Astrocyte of the cerebellum (primary cell): ENCODE measurements at places on chromosomes 3 and 15.

- DNase-seq: no peak
Observed at GRCh38 chr3:15616053-15616452, 14.5 kb downstream of the BTD start.

DNA sequence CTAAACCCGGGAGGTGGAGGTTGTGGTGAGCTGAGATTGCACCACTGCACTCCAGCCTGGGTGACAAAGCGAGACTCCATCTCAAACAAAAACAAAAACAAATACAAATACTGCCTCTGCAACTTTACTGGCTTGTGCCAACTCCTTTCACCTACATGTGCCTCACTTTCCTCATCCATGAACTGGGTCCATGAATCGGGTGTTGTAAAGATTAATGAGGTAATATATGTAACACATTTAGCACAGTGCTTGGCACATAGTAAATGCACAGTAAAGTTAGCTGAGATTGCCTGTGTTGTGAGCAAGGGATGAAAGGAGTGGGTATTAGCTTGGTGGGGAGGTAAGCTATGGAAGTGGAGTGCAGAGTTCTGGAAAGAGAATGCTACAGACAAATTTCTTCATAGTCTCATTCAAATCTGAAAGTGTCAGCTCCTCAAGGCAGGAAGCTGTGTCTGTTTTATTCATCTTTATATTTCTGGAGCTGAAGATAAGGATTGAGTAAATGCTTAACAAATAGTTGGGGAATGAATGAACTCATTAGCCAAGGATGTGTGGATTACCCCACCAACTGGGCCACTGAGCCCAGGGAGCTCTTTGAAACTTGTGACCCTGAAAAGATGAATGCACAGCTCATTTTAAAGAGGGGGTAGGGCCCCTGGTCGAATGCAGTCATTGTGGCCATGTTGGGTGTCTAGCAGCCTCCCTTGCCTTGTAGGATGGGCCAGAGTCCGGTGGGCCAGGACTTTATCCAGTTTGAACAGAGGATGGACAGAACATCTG lies 7.7 kb upstream of the CDCP1 start:
- no peak for DNase-seq

DNA sequence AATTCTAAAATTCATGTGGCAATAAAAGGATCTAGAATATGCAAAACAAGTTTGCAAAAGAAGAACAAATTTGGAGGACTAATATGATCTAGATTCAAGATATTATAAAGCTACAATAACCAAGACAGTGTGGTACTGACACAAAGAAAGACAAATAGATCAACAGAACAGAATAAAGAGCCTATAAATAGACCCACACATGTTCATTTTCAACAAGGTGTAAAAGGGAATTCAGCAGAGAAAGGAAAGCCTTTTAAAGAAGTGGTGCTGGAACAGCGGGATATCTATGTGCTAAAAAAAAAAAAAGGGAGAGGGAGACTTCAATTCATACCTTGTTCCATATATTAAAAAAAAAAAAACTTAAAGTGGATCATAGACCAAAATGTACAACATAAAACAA lies 149.0 kb downstream of the WDR76 start:
- no peak for DNase-seq

DNA sequence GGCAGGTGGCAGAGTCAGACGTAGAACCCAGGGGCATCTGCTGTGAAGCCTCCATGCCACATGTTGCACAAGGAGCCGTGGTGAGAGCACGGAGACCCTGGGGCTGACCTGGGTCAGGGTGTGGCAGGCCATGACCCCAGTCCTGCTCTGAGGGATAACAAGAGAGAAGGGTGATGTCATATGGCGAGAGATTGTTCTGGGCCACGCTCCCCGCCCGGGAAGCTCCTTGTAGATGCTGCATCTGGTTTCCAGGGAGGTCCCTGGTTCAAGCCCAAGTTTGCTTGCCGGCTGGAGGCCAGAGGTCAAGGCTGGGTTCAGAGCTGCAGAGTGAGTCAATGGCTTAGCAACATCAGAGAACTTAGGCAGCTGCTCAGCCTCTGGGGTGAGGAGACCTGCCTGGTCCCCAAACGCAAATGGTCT lies 17.3 kb downstream of the FGD5 start:
- DNase-seq: no peak

GRCh38 chr15:39188314-39188713 lies 392.6 kb upstream of the THBS1 start:
- DNase-seq: no peak

GRCh38 chr15:59703979-59704796 lies 15.1 kb upstream of the BNIP2 start:
- DNase-seq: no peak

- DNase-seq: no peak
Observed at GRCh38 chr3:143924522-143925285, 46.9 kb upstream of the DIPK2A start.

DNA sequence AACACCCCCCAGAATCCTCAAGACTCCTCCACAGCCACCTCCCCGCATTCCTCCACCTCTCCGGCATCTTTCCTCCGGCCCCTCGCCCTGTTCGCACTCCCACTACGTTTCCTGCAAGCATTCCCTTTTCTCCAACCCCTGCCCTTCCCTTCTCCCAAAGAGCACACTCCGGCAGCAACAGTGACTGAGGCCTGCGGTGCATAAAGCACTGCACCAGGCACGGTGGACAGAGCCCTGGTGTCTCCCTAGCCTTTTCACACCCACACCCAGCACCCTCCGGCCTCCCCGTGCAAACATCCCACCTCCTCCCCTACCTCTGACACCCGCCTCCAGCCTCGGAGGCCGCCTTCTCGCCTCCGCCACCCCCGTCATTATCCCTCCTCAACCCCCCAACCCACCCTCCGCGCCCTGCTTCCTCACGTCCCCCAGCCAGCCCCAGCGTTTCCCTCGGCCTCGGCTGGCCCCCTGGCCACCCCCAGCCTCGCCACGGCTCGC lies 577 bp downstream of the ZNF148 start:
- no peak for DNase-seq
